ENCODE measurements at places on chromosomes 3 and 15.

DNA sequence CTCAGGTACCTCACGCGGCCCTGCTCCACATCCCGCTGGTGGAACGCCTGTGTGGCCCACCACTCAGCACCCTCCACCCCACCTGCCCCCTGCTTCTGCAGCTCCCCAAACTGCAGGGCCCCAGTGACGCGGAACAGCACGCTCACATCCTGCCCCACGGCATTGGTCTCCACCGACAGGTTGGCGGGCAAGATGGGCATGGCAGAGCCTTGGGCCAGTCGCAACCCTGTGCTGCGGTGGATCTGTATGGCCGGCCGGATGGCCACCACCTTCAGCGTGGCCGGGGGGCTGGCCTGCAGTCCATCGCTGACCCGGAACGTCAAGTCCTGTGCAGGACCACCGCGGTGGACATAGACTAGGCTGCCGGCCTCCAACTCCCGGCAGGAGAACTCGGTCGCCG is 23.8 kb downstream of the CSPG4 start:
- no peak for DNase-seq

DNA sequence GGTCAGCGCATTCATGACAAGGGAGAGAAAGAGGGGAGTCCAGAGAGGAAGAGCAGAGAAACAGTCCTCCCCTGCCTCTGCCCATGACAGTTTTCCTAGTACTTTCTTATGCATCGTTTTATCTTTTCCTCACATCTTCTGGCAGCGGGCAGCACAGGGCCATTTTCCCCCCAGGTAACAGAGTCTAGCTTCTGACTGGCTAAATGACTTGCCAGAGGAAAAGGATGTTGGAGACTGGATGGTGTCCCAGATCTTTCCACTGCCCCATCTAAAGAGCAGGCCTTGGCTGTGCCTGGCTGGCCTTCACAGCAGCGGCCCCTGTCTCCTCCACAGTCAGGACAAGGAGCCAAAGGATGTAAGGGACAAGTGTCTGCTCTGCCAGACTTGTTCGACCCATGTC is 59.3 kb downstream of the CTDSPL start:
- DNase-seq: no peak

- no peak for DNase-seq
These were observed 44.5 kb downstream of the ZDHHC19 start for GRCh38 chr3:196166741-196167140.

DNA sequence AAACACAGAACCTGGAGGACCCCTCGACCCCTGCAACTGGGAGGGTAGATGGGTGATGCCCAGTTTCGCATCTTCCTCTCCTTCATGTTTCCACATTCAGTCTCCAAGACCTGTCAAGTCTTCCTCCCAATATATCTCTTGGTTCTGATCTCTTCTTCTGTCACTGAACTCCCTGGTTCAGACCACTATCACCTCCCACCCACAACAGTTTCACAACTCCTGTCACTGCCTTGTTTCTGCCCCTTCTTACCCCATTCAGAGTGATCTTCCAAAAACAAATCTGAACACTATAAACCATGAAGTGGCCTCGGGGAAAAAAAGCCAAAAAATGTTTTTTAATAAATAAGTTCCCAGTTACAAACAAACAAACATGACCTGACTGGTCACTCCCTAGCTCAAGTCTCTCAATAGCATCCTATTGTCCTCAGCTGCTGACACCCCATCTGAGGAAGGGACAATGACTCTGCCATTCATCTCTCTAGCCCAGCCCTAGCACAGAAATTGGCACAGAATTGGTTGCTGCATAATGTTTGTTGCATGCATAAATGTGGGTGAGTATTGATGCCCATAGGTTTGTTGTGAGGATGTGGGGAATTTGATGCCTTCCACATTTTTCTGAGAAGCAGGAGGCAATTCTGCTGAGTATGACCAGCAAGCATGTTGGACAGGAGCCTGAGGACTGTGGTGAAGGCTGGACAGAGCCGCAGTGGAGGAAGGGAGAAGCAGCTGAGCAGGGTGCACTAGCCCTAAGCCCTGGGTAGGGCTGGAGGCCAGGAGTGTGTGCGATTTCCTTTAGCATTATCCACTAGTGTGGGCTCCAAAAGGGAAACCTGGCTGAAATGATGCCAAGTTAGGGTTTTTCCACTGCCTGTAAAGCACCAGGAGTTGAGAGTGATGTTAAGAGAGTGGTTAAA is 12.2 kb upstream of the XYLB start:
- no peak for DNase-seq

DNA sequence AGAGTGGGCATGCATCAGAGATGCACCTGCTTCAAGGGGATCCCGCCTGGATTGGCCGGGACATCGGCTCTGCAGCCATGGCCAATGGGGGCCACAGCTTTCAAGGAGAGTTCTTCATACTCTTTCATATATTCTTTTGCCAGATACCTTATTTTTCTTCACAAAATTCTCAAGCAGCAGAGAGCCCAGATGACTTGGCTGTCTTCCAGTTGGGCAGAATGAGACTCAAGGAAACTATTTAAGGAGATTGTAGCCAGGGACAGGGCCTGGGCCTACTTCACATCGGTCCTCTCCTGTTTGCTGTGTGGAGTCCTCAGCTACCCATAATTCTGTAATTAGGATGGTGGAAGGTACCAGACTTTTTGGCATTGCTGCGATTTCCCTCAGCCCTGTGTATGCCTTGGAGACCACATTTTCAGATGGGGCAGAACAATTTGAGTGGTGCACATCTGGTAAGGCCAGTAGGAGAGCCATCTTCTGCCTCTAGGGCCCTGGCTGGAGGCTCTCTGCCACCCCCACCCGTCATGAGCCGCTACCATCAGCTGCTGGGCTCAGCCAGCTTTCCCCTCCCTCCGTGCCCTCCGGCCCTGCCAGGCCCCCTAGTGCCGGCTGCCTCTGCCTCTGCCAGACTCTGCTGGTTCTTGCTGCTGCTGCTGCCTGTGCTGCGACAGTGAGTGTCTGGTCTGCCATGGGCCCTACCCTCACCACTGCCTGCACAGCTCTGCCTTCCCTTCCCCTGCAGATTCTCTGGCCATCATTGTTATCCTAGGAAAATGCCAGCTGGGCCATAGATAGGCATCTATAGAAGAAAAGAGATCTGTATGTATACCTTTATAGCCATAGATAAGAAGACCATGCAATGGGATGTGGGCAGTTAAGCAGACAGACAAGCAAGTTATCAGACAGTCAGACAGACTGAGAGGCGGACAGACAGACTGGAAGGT is 6.7 kb downstream of the PLIN1 start:
- no peak for DNase-seq

- DNase-seq: peak; percentile 56
These were observed 214.9 kb upstream of the ARRDC4 start for GRCh38 chr15:97745481-97746071.

DNA sequence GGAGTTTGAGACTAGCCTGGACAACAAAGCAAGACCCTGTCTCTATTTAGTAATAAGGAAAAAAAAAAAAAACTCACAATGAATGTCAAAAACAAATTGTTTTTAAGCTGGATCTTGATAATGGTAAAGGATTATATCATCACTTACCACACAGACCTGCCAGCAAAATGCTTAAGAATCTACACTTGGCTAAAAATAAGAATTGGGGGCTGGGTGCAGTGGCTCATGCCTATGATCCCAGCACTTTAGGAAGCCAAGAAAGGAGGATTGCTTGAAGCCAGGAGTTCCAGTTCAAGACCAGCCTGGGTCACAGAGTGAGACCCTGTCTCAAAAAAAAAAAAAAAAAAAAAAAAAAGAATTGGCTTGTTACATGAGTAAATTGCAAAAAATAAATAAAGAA is 31.0 kb downstream of the ACAP2 start:
- no peak for DNase-seq

GRCh38 chr3:101944308-101944707 is 95.0 kb downstream of the NFKBIZ start:
- DNase-seq: no peak

DNA sequence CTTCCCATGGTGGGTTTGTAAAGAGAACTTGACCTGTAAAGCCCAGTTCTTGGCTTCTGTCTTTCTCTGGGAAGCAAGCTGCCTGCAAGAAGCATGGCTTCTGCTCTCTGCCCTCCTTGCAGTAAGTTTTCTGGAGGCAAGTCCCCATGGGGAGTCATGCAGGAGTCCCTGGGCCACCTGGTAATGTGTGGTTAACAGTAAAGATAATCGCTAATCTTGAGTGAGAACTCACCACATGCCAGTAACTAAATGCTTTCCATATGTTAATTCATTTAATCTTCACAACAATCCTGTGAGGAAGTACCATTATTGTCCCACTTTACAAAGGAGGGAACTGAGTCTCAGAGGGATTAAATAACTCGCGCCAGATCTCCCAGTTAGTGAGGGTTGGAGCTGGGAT is 4.2 kb downstream of the CAPN3 start:
- DNase-seq: no peak

DNA sequence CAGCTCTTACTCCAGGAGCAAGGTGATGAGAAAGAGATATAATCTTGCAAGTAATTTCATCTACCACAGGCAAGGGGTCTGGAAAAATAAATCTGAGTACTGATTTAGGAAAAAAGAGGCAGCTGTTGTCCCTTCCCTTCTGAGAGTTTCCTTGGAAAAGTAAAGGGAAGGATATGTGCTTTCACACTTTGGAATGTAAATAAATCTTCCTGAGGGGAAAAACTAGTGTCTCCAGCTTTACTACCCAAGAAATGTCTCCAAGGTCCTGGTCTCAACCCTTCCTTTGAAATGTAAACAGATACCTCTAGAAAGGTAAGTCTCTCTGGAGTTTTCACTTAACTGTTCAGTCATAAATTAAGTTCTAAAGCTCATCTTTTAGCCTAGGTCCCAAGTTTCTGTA is 102.6 kb downstream of the DPH6 start:
- DNase-seq: no peak

GRCh38 chr15:75410196-75410595 is 41.3 kb downstream of the SIN3A start:
- DNase-seq: no peak

DNA sequence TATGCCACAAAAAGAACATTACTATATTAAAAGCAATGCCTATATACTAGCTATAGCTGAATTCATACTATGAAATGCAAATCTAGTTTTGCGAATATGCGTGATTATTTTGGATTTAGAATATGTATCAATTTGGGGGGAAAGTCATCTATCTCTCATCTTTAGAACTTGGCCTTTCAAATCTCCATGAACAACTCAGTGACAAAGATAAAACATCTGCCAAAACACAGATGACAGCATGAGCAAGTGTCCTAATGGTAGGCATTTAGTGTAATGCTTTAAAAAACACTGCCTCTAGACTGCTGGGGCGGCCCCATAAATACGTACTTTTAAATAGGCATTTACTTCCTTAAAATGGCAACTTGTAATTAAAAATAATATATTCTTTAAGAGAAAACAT is 2.7 kb downstream of the CD47 start:
- DNase-seq: no peak

GRCh38 chr15:39513936-39514335 is 66.9 kb upstream of the THBS1 start:
- no peak for DNase-seq

DNA sequence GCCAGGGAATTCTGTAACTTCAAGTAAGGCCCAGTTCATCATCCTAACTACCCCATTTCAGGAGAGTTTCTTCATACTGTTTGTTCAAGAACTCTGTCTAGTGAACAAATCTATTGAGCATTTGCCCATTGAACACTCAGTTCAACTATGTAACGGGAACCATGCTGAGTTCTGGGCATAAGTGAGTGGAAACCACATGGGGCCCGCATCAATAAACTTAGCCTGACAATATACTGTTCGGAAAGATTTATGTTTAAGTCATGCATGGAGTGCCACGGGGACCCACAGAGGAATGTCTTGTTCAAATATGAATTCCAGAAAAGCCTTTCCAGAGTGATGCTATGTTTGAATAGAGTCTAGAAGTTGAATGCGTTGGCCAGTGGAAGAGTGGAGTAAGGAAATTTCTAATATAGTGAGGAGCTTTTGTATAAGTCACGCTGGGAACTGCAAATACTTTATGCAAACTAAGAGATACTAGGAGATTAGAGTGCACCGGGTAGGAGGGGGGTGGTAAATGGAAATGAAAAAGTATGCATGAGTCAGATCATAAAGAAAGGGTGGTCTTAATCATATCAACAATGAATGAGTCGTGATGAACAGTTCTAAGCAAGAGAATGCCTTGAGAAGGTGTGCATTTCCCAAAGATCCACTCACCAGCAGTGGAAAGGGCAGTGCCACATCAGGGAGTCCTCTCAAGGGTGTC is 279.8 kb downstream of the VPS13C start:
- no peak for DNase-seq

DNA sequence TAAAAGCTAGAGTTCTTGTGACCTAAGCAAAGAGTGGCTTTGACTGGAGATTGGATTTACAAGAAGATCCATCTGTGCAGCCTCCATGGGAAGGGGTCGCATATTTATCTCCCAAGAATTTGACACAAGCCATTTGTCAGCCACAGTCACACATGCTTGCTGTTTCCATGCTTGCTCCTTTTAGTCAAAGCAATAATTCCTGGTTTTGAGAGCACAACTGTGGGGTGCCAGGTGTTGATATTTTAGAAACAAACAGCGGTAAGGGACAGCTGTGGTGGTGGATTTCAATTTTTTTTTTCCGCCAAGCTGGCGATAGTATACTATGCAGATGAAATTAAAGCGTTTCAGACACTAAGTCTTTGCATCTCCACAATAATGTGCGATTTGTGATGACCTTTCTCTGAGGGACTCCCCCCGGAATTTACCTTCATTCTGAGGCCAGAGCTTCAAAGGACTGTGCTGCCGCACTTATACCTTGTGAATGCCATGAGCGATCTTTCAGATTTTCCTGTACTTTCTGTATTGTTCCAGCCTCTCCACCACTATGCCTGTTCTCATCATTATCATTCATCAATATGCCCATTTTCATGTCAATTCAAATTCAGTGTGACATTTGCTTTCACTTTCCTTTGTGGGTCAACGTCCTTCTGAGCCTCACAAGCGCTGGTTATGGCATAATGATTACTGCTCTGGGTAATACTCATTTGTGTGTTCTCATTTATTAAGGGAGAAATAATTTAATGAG is 108.2 kb upstream of the KBTBD8 start:
- DNase-seq: no peak

- no peak for DNase-seq
These were observed 11.4 kb downstream of the TICRR start for GRCh38 chr15:89586651-89587050.

- DNase-seq: no peak
These were observed 39.0 kb downstream of the STRIT1 start for GRCh38 chr3:155254445-155254844.

GRCh38 chr3:77025471-77025870 is 14.4 kb upstream of the ROBO2 start:
- no peak for DNase-seq

- DNase-seq: peak; percentile 48
These were observed 44.0 kb downstream of the FGD5 start for GRCh38 chr3:14862661-14863230.

DNA sequence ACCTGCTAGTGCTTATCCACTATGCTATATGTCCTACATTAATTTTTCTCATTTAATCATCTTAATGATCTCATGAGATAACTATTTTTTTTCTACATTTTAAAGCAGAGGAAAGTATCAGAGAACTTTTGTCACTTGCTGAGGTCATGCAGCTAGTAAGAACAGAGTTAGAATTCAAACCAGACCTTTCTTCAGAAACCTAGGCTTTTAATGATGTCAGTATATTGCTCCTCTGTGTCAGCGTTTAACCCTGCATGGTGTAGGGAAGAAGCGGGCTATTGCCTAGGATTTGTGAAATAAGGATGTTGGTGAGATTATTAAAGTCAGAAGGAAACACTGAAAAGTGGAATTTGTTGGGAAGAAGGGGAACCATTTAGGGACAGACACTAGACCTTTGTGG is 121.2 kb downstream of the AKAP13 start:
- no peak for DNase-seq

- no peak for DNase-seq
These were observed 121.4 kb upstream of the PHLDB2 start for GRCh38 chr3:111737706-111738086.

GRCh38 chr3:12799525-12800440 is 3.3 kb downstream of the CAND2 start:
- DNase-seq: no peak
